H4 (cell line): ENCODE measurements at places on chromosomes 16 and 17.

GRCh38 chr16:1474796-1475551 is at the start of gene CLCN7:
Gene CLCN7 (minus strand): TSS chr16:1475028. CDS start chr16:1474974, 54 bp downstream.
- peak; percentile 75 for DNase-seq

- peak; percentile 76 for DNase-seq
Measured at GRCh38 chr16:54928411-54929089, 2.1 kb upstream of the IRX5 start.

DNA sequence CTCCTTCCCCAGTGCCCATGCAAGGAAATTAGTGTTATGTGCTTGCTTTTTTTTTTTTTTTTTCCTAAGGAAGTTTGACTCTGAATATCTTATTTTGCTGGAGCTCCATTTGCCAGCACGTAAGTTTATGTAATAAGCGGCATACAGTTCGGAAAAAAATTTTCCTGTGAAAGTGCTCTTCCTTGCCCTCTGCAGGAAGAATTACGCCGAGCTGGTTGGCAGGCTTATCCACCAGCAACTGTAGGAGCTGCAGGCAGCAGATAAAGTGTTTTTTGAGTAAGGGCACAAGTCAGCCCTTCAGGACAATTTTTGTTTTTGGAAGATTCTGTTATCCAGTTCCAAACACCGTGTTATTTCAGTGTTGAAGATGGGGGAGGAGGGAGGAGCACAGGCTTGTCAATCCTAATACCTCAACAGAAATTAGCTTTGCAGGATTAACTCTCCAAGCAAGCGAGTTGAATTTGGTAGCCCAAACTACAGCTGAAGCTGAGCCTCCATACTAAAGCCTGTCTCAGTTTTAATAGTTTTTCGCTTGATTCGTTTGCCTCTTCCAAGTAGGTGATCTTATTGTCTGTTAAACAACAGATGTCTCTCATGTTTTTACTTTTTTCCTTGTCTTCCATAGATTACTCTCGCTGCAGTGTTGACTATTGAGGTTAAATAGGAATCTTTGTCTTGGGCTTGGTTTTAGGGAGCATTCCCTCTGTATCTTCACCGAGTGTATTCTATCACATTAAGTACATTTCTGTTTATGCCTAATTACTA is 1.1 kb downstream of the SPECC1 start:
- peak; percentile 64 for DNase-seq

DNA sequence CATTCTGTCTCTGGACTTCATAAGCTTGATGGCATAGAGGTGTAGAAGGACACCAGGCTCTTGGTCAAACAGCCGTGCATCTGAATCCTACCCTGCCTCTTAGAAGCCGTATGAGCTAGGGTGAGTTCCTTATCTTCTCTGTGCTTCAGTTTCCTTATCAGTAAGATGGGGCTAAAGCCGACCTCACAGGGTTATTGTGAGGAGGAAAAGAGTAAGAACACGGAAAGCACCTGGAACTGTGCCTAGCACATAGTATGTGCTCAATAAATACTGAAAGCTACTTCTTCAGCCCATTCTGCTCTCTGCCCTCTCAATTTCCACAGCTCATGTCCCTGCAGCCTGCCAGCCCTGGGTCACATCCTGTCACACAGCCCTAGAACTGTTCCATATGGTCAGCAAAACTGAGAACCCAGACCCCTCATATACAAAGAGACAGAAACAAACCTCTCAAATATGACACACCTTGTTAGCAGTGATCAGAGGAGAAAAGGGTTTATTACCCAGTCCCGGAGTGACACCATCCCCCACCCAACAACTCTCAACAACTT is 17.0 kb upstream of the UBTF start:
- no peak for DNase-seq

GRCh38 chr16:63192980-63193379 is 1156.7 kb upstream of the CDH8 start:
- DNase-seq, result no peak

DNA sequence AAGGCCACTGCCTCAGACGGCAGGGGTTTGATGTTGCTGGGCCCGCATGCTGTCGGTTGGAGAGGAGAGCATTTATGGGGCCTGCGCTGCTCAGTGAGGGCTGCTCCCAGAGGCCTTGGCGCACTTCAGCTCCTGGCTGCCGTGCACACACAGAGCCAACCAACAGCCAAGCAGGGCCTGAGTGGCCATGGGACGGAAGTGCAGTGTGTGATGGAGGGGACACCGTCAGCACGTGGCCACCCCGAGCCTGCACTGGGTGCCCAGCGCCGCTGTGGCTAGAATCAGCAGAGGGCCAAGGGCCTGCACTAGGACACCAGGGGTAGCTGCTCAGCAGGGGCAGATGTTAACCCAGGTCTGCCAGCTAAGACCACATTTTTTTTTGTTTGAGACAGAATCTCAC is 21.8 kb downstream of the KLHL36 start:
- no peak for DNase-seq

GRCh38 chr17:17931159-17931558 is 41.0 kb downstream of the TOM1L2 start:
- no peak for DNase-seq

DNA sequence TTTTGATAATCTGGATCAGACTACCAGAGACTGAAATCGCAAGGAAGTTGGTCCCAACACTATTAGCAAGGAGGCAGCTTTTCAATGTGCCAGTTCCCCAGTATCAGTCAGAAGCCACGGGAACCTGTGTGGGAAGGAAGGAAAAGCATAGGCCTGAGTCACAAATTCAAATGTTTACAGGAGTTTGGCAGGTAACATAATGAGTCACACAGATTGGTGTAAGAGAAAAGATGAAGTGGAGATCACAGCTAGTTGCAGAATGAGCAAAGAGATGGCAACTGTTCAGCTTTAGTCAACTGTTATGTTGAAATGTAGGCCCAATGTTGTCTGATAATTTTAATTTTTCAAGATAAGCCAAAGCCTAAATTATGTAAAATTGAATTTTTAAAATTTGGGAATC is 28.1 kb upstream of the ITGA2B start:
- DNase-seq, result peak; percentile 24

DNA sequence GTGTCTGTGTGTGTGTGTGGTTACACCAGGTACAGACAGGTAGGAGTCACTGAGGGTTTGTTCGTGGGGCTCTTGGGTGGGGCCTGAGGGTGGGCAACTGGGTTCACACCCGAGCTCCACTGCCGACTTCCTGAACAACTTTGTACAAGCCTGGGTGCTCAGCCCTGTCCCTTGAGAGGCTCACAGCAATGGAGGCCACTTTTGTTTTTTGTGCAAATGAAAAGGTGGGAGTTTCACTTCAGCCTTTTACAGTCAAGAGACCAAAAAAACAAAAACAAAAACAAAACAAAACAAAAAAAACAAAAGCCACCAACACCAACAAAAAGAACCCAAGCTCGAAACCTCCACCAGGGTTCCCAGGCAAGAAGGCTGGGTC is 2.4 kb downstream of the RHBDF2 start:
- no peak for DNase-seq

DNA sequence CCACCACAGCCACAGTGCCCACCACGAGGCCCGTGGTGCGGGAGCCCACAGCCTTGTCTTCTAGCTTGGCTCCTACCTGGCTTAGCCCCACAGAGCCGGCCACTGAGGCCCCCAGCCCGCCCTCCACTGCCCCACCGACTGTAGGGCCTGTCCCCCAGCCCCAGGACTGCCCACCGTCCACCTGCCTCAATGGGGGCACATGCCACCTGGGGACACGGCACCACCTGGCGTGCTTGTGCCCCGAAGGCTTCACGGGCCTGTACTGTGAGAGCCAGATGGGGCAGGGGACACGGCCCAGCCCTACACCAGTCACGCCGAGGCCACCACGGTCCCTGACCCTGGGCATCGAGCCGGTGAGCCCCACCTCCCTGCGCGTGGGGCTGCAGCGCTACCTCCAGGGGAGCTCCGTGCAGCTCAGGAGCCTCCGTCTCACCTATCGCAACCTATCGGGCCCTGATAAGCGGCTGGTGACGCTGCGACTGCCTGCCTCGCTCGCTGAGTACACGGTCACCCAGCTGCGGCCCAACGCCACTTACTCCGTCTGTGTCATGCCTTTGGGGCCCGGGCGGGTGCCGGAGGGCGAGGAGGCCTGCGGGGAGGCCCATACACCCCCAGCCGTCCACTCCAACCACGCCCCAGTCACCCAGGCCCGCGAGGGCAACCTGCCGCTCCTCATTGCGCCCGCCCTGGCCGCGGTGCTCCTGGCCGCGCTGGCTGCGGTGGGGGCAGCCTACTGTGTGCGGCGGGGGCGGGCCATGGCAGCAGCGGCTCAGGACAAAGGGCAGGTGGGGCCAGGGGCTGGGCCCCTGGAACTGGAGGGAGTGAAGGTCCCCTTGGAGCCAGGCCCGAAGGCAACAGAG is 10.5 kb downstream of the VASN start:
- no peak for DNase-seq

- DNase-seq, result no peak
Measured at GRCh38 chr17:44112284-44113280, 10.9 kb downstream of the HDAC5 start.

DNA sequence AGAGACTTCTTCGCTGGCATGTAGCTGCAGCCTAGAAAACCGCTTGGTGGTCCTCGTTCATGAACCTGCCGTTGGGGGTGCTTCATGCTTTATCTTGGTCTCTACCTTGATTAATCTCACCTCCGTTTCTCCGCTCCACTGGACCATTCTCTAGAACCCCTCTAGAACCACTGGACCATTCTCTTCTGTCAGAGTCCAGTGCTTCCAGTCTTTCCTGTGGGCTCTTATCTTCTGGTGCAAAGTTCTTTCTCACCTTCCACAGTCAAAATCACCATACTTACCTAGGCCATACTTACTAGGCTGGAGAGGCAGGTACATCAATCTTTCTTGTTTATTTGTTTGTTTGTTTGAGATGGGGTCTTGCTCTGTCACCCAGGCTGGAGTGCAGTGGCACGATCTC is 71.4 kb downstream of the PITPNC1 start:
- DNase-seq, result no peak

DNA sequence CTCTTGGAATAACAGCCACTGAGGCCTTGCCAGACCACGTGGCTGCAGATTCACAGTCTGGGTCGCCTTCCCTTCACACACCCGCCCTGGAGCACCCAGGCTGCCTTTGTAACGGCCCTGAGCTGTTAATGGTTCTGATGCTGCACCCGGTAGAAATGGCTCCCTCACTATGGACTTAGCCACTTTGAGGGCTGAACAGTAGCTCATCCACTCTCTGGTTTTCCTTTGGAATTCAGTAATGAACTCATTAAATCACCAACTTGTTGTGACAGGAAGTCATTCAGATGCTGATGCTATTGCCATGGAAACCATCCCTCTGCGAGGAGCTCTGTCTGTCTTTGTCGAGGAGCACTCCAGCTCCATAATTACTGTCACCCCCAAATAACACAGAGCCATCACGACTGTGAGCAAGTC is 59.2 kb downstream of the CDK5R1 start:
- DNase-seq, result no peak
